ENCODE measurements at places on chromosomes 12 and 14.

DNA sequence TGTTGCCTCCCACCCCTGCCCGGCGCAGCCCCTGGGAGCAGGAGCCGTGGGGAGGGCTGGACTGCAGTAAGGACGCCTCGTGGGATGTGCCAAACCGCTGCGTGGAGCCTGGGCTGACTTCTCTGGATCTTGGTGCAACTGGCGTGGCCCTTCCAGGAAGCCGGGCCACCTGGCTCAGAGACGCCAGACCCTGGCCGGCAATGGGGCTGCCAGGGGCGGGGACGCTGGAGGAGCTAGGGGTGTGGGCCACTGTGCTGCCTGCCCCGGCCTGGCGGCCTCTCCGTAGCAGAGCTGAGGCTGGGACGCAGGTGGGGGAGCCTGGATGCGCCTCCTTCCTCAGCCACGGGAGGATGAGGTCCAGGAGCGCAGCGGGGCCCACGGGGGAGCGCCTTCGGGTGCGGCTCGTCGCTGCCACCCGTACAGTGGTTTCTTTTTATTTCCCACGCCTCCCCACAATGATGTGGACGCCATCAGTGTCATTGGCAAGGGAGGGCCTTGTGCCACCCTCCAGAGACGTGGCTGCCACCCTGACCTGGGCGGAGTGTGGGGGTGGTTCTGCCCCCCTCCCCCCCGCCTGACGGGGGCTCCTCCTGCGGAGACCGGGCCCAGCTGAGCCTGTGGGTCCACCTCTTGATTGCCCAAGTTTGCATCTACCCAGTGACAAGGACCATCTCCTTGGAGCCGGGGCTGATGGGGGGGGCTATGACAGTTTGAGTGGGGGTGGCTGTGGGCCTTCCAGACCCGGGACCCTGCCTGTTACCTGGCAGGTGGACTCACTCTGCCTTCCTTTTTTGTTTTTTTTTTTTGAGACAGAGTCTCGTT is 11.3 kb downstream of the DDX51 start:
- DNase-seq: no peak

GRCh38 chr12:76908303-76909017 is 29.6 kb upstream of the CSRP2 start:
- no peak for DNase-seq

DNA sequence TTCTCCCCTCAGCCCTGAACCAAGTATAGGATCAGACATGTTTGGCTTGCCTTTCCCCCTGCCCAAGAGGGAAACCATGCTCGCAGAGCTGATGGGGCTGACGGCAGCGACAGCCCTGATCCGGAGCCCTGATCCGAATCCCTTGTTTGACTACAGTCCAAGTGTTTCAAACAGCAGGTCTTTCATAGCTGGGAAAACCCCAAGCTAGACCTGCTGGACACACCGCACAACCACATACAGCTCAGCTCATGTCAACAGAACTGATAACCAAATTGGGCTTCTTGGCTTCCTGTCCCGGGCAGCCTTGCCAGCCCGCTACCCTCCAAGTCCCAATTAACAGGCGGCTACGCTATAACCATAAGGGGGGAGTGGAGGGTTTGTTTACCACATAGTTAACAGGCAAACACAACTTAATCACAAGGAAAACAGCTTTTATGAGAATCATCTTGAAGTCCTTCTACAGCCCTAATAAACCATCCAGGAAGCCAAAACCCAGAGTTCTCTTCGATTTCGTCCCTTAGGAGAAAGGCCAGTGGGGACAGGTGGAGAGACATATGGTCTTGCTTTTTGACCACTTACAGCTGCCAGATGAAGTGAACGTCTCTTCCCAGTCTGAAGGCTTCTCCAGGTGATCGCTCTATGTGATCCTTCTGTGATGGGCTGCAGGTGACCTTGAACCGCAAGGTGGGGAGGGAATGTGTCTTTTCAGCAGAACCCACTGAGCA is 64.5 kb upstream of the MANSC4 start:
- no peak for DNase-seq

DNA sequence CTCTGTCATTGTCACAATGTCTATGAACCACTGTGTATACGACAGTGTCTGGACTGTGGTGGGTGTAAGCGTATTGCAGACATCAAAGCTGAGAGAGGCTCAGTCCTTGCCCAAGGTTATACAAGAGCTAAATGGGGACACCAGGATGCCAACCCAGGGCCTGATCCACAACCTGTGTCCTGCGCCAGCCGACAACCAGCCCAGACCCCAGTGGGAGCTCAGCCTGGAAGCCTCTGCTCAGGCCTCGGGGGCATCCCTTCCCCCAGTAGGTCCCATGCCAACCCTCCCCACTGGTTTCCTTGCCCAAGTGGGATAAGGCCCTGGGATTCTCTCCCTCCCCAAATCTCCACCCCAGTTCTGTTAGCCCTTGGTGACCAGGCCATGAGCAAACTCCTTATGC is 54.3 kb downstream of the LTBP2 start:
- DNase-seq: no peak

DNA sequence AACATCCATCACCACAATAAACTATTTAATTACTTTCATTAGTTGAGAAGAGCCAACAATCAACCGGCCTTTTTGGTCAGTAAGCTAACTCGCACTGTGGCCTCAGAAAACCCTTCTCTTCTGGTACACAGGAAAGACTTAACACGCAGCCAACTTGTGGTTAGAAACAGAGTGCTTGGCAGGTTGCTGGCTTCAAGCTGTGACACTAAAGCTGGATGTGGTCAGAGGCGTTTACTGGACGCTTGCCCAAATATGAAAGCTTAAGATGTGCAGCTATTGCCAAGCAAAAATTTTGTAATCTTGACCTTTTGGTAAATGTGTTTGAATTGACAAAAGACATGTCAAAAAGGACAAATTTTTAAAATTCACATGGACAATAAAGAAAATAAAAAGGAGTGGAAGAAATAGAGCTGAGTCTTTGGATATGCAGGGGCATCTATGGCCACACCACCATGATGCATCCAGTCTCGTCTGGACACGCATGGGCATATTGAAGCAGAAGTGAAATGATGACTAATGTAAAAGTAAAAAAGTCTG is 2.6 kb upstream of the KLRK1 start:
- no peak for DNase-seq
